NCI-H2029 (cell line): ENCODE measurements at places on chromosomes 7 and 10.

DNA sequence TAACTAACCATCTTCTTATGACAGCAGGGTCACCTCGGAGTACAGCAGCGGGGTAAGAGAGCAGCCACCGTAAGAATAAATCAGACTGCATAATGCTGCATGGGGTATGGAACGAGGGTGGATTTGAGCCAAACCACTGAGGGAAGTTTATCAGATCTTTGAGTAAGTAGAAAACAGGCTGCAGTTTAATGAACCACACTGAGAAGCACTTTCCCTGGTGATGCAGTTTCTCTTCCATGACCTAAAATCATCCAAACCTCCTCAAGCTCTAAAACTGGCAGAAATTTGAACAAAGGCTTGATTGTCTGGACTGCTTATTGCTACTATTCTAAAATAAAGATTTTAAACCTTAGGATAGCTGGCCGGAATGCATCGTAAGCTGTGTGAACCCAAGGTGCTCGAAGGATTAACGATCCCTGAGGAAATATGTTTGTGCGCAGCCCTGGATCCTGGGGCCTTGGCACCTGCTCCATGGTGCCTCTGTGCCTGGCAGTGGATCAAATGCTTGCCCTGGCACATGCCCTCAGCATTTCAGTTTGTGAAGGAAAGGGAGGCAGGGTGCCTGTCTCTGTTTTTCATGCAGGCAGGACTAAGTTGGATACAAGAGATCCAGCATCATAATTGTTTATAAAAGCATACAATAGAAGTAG, 322.7 kb downstream of the LHFPL3 start:
- DNase-seq: no peak

DNA sequence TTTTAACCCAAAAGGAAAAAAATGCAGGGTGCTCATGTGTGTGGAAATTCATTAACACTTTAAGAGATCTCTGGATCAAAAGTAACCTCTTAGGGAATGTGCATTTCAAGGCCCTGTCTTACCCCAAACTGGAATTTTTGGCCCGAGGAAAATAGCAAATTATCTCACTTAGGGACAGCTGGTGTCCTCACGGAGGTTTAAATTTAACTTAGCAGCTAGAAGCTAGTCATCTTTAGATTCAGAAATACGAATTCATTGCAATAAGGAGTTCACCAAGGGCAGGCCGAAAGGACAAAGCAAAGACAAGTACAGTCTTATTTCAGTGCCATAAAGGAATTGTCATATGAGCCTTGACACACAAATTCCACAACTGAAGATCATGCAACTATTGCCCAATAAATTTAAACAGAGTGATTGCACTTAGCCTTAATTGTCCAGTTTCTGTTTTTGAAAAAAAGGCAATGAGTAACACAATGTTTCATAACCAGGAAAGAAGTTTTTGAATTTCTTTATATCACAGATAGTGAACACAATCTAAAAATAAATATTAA, 22.4 kb upstream of the SEMA3C start:
- no peak for DNase-seq

DNA sequence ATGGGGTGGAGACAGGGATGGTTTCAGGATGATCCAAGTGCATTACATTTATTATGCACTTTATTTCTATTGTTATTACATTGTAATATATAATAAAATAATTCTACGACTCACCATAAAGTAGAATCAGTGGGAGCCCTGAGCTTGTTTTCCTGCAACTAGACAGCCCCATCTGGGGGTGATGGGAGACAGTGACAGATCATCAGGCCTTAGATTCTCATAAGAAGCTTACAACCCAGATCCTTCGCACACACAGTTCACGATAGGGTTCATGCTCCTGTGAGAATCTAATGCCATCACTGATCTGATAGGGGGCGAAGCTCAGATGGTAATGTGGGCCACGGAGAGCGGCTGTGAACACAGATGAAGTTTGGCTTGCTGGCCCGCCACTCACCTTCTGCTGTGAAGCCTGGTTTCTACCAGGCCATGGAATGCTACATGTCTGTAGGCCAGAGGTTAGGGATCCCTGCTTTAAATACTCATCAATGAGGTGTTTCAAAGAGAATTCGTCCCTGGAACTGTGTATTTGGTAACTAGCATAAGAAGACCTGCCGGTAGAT, 21.2 kb upstream of the PRKCQ start:
- no peak for DNase-seq

DNA sequence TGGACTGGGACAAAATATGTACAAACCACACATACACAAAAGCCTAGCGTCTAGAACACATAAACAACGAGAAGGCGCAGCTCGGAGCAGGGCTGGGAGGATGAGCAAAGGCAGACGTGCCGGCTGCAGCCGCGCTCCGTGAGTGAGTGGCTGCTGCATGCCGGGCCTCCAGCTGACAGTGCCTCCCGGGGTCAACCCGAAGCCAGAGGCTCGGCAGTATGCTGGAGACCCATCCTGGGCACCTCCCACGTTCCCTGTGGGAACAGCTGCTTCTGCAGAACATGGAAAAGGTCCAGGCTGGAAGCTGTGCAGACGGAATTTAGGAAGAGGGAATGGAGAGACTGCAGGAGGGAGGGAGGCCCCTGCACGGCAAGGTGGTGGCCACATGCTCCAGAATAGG, 3.6 kb upstream of the GPR146 start:
- DNase-seq: no peak

GRCh38 chr7:71988201-71988600, 423.9 kb downstream of the CALN1 start:
- no peak for DNase-seq

GRCh38 chr7:15886626-15887025, 200.1 kb upstream of the MEOX2 start:
- no peak for DNase-seq

DNA sequence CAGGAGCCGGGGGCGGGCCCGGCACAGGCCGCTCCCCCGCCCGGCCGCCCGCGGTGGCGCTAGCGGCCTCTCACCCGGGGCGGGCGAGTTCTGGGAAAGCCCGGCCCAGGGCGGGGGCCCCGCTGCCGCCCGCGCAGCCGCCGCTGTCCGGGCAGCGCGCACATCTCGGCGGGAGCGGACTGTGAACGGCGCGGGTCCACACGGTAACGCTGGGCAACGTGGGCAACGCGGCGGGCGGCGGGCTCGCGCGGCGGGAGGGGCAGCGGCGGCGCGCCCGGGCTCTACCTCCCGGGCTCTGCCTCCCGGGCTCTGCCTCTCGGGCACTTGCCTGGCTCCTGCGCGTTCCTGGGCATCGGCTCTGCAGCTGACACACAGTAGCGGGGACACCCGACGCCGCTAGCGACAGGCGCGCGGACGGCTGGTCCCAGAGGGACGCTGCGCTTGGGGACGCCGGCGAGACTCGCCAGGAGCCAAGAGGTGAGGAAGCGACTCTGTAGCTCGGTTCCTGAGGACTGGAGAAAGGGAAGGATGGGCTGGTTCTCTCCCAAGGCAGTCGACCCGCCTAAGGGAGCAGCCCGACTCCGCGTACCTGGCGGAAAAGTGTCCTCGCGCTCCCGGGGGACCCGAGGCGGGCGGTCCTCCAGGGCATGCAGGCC, at the start of gene PLCE1:
PLCE1 (plus strand) TSS at position 150 of the 656 bp plus-strand sequence. CDS start 37,116 bp downstream, outside the sequence.
- DNase-seq: peak; percentile 56

- no peak for DNase-seq
Observed at GRCh38 chr10:62769574-62770242, 34.8 kb upstream of the ADO start.

DNA sequence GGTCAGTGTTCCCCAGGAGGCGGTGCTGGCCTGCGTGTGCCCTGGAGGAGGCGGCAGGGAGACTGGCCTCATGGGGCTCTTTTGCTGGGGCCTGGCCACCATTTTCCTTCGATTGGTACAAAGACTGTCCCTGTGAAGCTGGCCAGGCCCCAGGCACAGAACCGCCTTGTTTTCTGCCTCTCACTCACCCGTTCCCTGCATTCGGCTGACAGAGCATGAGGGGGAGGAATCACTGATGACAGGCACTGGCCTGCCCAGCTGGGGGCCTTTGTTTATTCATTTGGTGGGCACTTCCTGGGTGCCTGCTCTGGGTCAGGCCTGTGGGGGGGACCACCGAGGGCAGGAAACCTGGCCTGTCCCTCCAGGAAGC, 139.2 kb downstream of the FAM53B start:
- no peak for DNase-seq

DNA sequence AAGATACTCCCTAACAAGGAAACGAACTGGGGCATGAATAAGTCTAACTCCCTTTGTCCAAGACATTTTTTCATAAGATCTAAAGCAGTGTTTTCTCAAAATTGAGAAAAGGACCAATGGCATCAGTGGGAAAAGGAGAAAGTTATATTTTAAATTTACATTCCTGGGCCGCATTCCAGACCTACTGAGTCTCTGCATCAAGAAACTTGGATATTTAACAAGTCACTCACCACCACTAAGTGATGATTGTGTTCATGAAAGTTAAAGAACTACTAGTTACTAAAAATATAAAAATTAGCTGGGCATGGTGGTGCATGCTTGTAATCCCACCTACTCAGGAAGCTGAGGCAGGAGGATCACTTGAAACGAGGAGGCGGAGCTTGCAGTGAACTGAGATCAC, 149.6 kb upstream of the MEOX2 start:
- no peak for DNase-seq

- DNase-seq: no peak
Observed at GRCh38 chr7:73833251-73833919, 2.6 kb downstream of the CLDN4 start.

DNA sequence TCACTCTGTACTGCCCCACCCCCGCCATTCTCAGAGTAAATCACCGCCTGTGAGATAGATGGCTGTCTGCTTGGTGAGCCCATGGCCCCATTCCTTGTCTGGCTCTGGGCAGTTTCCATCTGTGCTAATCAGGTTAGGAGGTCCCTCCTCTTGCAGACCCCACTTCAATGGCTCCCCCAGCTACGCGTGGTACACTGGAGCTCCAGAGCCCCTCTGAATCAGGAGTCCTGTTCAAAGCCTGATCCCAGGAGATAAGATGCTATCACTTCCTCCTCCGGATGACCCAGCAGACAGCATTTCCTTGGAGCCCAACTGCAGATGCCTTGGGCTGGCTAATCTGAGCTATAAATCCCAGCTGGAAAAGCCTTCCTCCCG, 122.3 kb downstream of the SH3PXD2A start:
- DNase-seq: no peak

- DNase-seq: no peak
Observed at GRCh38 chr7:138396251-138397070, 63.6 kb upstream of the TRIM24 start.

GRCh38 chr10:62958980-62959379, 142.8 kb upstream of the EGR2 start:
- no peak for DNase-seq

- no peak for DNase-seq
Observed at GRCh38 chr10:103734731-103735130, 120.6 kb downstream of the SH3PXD2A start.

DNA sequence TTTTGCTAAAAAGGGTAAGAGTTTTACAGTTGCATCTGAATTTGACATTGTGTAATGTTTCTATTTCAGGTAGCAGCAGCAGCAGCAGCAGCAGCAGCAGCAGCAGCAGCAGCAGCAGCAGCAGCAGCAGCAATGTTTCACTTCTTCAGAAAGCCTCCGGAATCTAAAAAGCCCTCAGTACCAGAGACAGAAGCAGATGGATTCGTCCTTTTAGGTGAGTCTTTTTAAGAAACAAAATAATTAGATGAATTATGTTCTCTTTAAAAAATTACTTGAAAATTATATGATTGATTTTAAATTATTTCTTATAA, 32.6 kb downstream of the UMAD1 start:
- DNase-seq: no peak

DNA sequence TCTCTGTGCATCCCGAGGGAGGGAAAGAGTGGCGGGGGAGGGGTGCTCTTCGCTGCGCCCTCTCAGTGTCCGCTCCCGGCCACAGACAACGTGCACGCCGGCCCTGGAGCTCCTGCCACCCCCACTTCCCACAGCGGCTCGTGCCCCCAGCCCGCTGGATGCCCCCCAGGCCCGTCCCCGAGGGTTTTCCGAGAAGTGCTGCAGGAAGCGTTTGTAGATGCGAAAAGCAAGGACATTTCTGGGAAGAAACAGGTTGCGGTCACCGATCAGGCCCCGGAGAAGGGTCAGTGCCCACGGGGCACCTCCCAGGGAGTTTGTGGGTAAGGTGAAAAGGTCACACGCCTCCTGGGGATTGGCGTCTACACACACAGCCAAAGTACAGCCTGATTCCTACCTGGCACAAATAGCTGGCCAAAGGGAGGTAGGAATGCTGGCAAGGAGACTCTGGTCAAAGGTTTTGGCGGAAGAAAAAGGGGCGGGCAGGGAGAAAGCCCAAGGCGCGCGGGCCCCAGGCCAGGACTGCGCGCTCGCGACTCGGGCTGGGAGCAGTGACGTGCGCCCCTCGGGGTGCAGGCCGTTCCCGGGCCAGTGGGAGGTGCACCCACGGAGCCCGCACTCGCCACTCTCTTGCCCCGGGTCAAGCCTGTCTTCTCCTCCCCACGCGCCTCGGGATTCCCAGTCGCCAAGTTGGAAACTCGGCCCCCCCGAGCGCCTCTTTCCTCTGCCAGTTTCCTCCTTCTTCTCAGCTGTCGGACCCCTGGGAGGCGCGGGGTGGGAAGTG, 1.5 kb upstream of the NRP1 start:
- no peak for DNase-seq

- DNase-seq: peak; percentile 54
Observed at GRCh38 chr10:89373916-89374711, 3.7 kb upstream of the IFIT1B start.

- peak; percentile 63 for DNase-seq
Observed at GRCh38 chr7:30814700-30815387, 43.6 kb downstream of the MINDY4 start.

- DNase-seq: peak; percentile 59
Observed at GRCh38 chr7:148084138-148084537, 506.4 kb upstream of the C7orf33 start.

DNA sequence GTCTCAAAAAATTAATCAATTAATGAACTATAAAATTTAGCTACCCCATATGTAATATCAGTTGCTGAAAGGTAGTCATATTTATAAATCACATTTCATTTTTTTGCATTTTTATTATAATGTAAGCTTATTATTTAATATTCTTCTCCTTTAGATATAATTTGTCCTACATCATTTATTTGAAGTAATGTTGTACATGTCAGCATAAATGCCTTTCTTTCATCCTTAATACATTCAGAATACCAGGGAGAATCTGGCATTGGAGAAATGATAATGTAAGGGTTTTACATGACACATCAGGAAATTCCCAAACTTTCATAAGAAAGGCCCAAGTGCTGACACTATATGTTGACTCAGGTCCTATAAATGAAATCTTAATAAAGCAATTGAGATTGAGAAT, 742.1 kb downstream of the CNTNAP2 start:
- DNase-seq: no peak

- DNase-seq: no peak
Observed at GRCh38 chr7:92413550-92413949, 33.7 kb upstream of the GATAD1 start.

- no peak for DNase-seq
Observed at GRCh38 chr7:99244939-99245338, 27.7 kb upstream of the MYH16 start.

- peak; percentile 24 for DNase-seq
Observed at GRCh38 chr10:127449490-127449889, 99.6 kb upstream of the NPS start.

GRCh38 chr10:16673443-16673842, 143.8 kb downstream of the RSU1 start:
- peak; percentile 77 for DNase-seq

DNA sequence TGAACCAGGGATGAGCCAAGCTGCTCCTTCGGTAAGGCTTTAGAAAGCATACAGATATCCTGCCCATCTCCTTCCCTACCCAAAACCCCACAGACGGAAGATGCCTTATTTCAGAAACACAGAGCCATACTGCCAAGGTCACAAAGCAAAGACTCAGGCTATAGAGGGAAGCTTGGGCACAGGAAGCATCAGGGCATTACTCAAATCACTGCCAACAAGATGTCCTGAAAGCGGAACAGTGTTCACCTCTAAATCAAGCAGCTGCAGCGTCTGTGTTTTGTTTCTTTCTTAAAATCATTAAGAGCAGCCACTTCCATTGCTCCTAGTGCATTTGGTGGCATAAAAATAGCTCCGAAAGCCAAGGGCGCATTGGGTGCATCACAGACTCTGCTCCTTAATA, 307.3 kb downstream of the SORCS1 start:
- DNase-seq: no peak
